ENCODE measurements at places on chromosomes 3 and 15.

- no peak for DNase-seq
Measured at GRCh38 chr3:49022688-49023171, 809 bp downstream of the NDUFAF3 start.

- DNase-seq = no peak
Measured at GRCh38 chr3:11655196-11655928, 11.6 kb upstream of the VGLL4 start.

DNA sequence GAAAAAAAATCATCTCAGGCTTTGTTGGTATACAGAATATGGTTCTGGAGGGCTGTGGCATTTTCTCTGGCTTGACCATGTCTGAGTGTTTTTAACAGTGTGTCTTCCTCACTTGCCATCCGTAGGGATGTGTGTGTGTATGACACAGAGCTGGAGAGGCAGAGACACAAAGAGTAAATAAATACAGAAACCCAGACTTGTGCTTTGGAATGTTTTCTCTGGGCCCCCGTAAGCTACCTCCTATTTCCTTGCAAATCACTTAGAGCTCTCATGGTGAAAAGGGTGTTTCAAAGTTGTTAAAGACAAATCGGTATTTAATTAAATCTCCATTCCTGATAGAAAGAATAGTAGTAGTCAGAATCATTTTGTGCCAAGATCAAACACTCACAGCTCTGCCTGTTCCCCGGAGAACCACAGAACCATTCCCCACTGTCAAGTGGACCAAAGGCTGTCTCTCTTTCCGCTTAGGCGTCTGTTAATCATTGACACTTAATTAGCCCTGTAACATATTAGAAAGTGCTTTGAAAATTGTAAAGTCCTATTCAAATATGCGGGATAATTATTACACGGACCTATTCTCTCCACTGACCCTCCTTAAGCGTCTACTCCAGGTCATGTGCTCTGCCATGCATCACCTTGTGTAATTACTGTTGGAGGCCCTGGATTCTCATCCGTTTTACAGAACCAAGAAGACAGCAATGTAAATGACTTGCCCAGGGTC lies 313.6 kb upstream of the TLE3 start:
- DNase-seq = no peak

DNA sequence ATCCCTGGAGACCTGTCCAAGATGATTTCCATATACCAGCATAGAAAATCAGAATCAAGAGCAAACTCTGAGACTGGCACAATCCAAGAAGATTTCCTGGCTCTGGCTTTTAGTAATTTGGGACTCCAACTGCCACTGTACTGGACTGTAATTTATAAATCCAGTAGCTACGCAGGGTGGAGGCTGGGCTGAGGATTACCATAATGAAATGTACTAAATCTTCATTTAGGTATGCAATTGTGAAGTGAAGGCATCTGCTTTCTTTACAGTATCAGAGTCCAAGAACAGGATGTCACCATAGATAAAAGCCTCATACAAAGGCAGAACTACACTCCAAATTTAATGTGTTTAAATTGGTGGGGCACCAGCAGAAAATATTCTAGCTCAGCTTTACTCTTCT lies 46.5 kb downstream of the TMEM39A start:
- no peak for DNase-seq
